A673 (cell line): ENCODE measurements at places on chromosomes 2 and 18. TPM values are rescaled to one million over a fixed set of nuclear protein-coding genes. Genes with fewer than 3 reads are reported as not detected.

HOXD13 gene
- total RNA-seq, result 32.7 and 33.8 TPM in 2 replicates

SERPINB2 gene
- total RNA-seq, result 1.7 and 2.5 TPM in 2 replicates

CCDC68 gene
- not detected in 2 replicates for total RNA-seq

ACMSD gene
- total RNA-seq, result not detected in 2 replicates

DNA sequence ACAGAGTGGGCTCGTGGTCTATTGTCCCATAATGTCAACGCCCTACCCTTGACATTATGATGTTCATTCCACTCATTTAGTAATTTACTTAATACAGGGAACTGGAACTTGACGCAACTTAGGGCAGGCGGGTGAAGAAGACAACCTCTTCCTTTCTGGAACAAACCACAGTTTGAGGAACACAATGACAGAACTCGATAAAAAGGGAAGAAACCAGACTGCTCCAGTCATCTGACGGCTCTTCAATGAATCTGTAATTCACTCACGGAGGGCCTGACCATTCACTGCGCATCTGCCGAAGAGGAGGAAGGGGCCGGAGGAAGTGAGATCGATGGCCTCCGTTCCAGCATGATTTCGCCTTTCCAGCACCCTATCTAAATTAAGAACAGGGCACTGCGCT is 83.2 kb downstream of the BCL2 start:
- no peak for DNase-seq

GRCh38 chr2:138615257-138615656 is 113.7 kb downstream of the SPOPL start:
- no peak for DNase-seq

DNA sequence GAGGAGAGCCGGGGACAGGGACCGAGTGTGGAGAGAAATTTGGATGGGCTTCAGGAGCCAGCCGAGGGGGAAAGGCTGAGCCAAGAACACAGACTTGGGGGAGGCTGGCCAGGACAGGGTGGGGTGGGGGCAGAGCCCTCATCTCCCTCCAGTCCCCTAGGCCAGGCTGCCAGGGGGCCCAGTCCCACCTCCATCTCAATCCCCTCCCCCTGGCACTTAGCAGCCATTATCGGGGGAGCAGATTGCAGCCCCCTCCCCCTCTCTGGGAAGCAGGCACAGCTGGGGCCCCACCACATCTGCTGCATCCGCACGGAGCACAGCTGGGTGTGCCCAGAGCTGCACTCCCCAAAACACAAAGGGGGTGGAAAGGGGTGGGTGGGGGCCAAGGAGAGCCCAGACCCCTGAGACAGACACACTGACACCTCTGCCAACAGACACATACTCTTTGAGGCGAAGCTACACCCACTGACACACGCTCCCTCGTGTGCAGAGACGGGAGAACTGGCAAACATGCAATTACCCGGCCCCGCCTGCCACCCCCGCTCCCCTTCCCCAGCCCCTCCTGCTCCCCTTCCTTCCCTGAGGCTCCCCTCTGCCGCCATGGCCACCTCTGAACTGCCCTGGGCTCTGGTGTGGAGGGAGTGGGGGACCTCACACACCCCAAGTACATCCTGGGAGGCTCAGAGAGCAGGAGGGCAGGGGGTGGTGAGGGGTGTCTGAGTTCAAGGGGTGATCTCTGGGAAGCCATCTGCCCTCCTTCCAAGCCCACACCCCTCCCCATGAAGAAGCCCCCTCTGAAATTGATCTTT is 5.1 kb upstream of the ASIC4 start:
- DNase-seq, result peak; percentile 43

GRCh38 chr2:84478867-84479266 is 19.8 kb upstream of the SUCLG1 start:
- DNase-seq, result no peak

DNA sequence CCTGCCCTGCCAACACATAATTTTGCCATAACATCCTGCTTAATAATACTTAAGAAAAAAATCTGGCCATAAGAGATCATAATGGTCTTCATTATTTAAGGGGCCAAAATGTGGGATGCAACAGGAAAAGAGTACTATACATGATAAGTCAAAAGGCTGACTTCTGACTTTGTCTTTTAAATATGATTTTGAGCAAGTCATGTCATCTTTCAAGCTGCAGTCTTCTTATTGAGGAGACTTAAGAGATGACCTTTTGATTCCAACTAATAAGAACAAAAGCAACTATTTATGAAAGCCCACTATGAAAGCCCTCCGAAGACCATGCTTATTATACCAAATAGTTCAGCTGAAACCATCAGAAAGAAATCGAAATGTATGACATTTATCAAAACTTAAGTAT is 41.6 kb downstream of the PUM2 start:
- no peak for DNase-seq

DNA sequence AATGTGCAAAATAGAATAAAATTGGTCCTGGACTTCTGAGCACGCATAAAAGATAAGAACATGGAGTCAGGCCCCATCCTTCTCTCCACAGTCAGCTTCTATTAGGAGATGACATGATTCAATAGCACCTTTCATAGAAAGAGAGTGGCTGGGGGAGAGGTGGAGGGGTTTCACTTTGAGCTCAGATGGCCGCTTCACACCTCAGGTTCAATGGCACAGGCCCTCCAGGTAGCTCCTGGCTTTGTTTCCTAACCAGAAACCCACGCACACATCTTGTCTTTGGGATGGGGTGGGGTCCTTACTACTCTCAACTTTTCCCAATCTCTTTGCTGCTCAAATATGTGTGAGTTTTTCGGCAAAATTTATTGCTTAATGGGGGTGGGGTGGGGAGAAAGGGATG is 332.3 kb downstream of the CLIP4 start:
- DNase-seq, result no peak

- DNase-seq, result no peak
These were observed 44.5 kb upstream of the COPS8 start for GRCh38 chr2:237041231-237041630.

DNA sequence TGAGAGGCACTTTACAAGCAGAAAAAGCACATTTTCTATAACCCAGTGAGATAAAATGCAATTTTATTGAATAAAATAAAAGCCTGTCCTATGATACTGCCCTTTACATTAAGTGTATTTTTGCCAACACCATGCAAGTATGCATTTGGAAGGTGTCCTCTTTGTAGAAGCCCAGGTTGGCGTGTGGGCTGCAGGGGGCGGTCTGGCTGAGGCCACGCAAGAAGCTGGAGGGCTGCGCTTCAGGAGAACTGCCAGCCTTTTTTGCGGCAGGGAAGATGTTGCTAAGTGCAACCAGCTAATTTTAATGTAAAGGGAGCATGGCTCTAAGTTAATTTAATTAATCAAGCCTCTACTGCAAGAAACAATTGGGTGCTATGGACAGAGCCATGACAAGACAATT is 562.8 kb upstream of the SALL3 start:
- DNase-seq, result no peak

- DNase-seq, result no peak
These were observed 29.0 kb downstream of the LAMA3 start for GRCh38 chr18:23718243-23718720.

- no peak for DNase-seq
These were observed 61.7 kb upstream of the SPTBN1 start for GRCh38 chr2:54394392-54394791.

DNA sequence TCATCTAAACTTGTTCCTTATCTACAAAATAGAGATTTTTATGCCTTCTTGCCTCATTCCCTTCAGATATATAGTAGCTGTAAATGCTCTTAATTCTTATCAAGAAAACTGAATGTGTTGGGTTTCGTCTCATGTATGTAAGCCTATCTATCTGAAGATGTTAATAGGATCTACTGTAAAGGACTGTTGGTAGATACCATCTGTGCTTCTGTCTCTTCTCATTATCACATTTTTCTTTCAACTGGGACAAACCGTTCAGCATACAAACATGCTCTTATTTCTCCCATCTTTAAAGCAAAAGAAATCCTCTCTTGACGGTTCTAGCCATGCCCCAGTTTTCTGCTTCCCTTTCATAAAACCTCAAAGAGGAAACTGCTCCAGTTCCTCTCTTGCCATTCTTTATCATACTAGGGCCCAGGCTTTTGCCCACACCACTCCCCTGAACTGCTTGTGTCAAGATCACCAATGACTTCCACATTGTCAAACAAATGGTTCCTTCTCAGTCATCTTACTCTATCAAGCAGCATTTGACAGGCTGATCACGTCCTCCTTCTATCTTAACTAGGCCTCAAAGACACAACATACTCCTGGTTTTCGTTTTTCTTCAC is 88.7 kb downstream of the ARHGEF33 start:
- no peak for DNase-seq

- peak; percentile 77 for DNase-seq
These were observed 211.9 kb downstream of the AGPS start for GRCh38 chr2:177604271-177605065.

- no peak for DNase-seq
These were observed 1085.3 kb upstream of the CNTNAP5 start for GRCh38 chr2:122939796-122940195.

- no peak for DNase-seq
These were observed 3.1 kb downstream of the SMYD5 start for GRCh38 chr2:73217160-73217559.

GRCh38 chr18:1438967-1439366 is 534.3 kb downstream of the ADCYAP1 start:
- no peak for DNase-seq
